Hippocampal formation (tissue), 2 donors: ENCODE measurements at places on chromosomes 2 and 18.

DNA sequence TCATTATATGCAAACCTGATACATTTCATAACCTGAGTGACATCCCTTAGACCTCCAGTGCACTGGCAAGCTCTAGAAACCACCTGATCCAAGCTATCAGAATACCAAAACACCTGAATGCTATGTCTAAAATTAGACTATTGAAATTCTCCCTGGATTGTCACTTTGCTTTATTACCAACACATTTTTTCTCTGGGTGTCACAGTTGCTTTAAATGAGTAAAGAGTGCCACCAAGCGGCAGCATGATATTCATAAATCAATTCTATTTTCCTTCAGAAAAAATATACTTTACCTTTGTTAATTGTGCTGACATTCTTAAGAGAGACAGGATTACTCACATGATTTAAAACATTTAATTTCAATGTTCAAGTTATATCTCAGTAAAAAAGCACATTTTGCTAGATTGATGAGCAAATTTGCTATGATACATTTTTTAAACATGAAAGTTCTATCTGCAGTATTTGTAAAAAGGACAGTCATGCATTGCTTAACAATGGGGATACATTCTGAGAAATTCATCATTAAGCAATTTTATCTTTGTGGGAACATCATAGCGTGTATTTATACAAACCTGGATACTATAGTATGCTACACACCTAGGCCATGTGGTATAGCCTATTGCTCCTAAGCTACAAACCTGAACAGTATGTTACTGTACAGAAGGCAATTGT, 338.4 kb upstream of the SLC39A10 start:
- DNase-seq = peak; percentile 4

GRCh38 chr2:231188506-231189170, 9.8 kb upstream of the ARMC9 start:
- DNase-seq = no peak

GRCh38 chr2:5094192-5094591, 598.0 kb upstream of the SOX11 start:
- no peak for DNase-seq

- no peak for DNase-seq
These were observed 160.6 kb downstream of the ANKRD30B start for GRCh38 chr18:14908541-14908940.

DNA sequence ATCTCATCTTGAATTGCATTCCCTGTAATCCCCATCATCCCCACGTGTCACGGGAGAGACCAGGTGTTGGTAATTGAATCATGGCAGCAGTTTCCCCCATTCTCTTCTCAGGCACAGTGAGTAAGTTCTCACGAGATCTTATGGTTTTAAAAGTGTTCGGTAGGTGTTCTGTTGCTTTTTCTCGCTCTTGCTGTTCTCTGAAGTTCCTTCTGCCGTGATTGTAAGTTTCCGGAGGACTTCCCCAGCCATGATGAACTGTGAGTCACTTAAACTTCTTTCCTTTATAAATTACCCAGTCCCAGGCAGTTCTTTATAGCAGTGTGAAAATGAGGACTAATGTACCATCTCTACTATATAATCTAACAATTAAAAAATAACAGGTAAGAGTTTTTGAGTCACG, 409.9 kb upstream of the NRXN1 start:
- DNase-seq = no peak

DNA sequence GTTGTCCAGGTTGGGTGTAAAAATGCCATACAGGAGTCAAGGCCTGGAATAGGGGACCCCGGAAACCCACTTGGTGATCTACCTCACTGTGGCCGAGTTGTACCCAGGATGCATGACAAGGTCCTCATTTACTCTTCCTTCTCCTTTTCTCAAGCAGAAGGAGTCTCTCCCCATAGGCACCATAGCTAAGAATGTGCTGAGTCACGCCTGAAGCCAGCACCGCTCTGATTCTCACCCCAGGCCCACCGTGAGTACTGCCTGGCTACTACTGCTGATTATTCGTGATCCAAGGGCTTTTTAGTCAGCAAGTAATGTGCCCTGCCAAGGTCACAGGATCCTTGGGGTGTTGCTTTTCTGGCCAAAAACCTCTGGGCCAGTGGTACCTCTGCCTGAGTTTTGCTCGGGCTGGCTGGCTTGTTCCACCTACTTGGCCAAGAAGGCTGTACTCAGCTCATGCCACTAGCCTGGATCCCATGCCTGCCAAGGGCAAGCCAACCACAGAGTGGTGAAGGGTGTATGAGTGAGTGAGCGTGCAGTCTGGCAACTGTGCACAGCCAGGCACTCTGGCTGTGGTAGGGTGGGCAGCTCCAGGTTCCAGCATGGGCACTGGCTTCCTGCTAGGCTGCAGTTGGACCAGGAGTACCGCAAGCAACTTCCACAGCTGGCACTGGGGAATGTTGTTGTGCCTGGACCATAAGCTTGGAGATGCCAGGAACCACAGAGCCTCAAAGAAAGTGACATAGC, 650.1 kb upstream of the VRK2 start:
- no peak for DNase-seq

- DNase-seq = no peak
These were observed 23.6 kb downstream of the STAT4 start for GRCh38 chr2:191127235-191127634.

DNA sequence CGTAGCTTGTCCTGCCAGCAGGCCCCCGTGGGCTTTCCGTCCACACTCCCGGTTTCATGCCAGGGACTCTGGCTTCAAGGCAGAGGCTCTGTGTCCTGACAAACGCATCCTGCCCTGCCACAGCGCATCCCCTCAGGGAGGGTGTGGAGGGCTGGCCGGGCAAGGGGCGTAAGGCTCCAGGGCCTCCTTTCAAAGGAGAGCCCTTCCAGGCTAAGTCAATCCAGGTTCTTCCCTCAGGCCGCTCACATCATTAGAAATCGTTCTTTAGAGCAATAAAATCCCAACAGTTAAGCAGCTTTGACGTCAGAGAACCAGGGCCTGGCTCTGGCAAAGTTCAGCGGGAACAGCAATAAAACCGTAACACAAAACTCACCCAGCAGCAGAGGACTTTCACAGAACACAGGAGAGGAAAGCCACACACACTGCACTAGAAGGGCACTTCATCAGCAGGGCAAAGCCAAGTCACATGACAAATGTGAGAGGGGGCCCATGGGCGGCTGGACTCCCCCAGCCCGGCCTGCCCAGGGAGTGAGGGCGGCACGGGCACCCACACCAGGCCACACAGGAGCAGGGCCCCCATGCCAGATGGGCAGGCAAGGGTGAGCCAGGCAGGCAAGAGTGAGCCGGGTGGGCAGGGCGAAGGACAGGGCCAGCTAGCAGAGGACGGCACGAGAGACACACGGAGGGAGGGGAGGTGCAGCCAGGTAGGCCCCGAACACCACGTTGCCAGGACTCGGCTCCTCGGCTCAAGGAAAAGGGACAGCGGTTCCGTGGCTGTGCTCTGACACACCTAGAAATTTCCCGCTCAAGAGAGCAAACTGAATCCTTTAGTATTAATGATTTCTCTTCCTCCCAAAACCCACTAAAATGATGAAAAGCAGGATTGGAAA, 52.0 kb downstream of the HDAC4 start:
- no peak for DNase-seq

GRCh38 chr2:32947076-32947483, 327 bp downstream of the LTBP1 start:
- DNase-seq = no peak

GRCh38 chr2:216863946-216864345, 4.1 kb upstream of the TNP1 start:
- no peak for DNase-seq

DNA sequence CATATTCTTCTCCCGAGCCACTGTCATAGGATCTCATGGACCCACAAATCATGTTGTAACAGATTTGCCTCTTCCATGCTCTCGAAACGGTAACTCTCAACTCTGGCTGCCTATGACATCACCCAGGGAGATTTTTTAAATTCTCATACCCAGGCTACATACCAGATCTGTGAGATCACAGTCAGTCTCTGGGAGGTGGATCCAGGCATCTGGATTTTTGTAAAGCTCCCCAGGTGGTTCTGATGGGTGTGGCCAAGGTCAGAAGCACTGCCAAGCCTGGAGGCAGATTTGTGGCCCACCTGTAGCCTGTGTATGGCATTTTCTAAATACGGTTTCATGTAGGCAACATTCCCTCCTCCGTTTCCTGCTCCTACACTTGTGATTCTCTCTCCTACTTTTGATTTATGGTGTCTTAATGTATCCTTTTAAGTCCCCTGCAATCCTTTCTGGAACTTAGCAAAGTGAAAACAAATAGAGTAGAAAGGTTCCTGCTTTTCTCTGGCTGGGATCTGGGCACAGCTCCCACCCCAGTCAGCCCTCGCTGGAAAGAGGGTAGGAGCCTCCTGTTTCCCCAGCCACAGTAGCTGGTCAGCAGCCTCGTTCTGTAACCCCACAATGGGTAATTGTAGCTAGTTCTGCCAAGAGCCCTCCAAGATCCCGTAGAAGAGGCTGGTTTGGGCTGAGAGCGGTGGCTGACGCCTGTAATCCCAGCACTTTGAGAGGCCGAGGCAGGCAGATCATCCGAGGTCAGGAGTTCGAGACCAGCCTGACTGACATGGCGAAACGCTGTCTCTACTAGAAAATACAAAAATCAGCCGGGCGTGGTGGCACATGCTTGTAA, 96.2 kb downstream of the KLHL29 start:
- no peak for DNase-seq

- DNase-seq = no peak
These were observed 25.6 kb upstream of the PTMA start for GRCh38 chr2:231682603-231683291.

DNA sequence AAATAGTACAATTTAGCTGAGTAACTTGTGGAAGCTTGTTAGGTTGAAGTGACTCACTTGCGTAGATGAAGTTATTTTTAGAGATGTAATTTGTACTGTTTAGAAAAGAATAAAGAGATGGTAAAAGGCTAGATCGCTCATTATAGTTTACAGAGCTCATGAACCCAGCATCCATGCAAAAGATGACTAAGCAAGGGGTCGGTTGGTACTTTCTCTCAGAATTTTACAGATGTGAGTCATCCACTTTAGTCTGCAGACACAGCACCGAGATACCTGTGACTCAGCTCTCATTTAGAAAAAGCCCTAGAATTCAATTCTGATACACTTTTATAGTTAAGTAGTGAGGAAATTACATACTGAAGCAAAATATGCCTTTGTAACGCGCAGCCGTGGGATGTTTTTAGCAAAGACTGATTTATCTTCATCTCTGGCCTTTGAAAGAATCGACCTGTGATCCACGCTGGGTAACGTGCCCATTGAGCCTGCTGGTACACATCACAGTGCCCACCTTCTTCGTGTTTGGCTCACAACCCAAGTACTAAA, 116.5 kb upstream of the FOSL2 start:
- peak; percentile 72 for DNase-seq
